ENCODE measurements at places on chromosomes 1 and 21.

DNA sequence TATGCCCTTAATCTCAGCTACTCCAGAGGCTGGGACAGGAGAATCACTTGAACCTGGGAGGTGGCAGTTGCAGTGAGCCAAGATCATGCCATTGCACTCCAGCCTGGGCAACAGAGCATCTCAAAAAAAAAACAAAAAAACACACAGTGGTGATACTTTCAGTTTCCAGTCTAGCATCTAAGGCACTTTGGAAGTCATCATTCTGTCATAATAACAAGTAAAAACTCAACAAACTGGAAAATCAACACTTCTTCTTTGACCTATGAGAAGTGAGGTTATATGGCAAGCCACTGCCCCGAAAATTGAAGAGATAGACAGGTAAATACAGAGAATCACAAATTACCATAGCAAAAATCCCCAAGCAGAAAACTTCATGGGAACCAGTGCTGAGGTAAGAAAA lies 51.9 kb downstream of the IL12RB2 start:
- no peak for DNase-seq

DNA sequence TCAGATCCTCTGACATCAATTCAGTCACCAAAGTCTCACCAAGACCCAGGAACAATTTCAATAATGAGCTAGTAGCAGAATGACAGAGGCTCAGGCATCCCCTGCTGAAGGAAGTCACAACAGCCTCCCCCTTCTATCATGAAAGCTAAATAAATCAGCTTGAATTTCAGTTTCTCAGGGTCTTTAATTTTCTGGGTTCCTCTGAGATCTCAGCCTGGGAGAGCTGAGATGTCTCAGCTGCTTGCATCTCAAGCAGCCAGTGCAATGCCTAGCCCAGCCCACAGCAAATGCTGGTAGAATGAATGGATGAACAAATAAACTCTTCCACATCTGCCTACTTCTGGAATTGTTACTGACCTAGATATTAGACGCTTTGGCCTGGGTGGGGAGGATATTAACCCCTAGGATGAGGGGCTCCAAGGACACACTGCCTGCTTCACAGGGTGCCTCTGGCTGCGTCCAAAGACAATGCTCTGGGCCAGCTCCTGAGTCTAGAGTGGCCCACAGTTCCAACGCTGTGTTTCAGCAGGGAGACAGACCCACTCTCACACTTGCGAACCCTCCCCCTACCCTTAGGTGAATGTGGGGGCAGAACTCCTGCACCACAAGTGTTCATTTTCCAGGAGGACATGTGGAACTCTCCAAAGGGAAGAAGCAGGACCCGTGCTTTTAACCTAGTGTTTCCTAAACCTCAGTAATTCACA lies 11.2 kb upstream of the LORICRIN start:
- DNase-seq: no peak

GRCh38 chr1:3988431-3988830 lies 88.4 kb upstream of the C1orf174 start:
- no peak for DNase-seq

- DNase-seq: no peak
Measured at GRCh38 chr1:3568815-3569435, 42.4 kb downstream of the MEGF6 start.

GRCh38 chr1:209368864-209369598 lies 214.5 kb upstream of the CAMK1G start:
- peak; percentile 99 for DNase-seq

DNA sequence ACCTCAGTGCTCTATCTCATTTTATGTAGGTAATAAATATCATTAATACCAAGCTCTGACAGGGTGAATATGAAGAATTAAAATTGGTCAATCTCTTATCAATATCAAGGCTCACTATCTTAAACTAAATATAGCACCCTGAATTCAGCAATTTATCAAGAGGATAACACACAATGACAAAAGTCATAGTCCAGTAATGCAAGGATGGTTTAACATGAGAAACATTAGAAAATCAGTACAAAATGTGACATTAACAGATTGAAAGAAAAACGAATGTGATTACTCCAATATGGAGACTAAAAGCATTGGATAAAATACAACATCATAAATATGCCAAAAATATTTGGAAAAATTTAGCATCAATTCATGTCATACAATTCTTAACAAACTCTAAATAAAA lies 53.9 kb downstream of the OBSCN start:
- no peak for DNase-seq

- DNase-seq: no peak
Measured at GRCh38 chr1:200491103-200491502, 81.3 kb upstream of the ZNF281 start.

DNA sequence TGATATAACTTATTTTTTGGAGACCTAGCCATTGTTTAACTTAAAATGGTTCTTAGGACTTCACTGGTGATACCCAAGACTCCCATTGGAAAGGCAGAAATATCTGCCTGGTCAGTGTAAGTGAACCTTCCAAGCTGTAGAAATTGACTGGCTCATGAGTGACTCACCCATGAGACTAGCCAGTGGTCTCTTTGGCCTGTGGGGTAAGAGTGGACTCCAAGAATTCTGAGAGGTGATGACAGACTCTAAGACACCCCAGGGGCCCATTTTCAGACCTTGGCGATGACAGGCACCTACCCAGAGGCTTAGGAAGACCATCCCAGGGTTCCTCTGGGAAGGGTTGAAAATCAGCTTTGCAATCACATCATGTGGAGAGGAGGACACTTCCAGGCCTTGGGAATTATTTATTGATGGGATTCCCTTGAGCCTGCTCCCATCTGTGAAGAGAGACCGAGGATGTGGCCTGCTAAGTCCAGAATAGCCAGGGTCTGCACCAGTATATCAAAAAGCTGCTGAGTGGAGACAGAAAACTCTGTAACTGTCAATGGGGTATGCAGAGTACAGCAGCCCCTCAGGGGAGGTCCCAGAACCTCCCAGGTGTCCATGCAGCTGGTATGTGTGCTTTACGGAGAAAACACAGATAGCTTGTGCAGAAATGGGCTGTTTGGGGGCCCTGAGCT lies 78.9 kb downstream of the KAZN start:
- DNase-seq: peak; percentile 22

- DNase-seq: no peak
Measured at GRCh38 chr1:231663211-231663792, 36.7 kb downstream of the DISC1 start.

GRCh38 chr1:116504308-116505156 lies 66.3 kb downstream of the CD58 start:
- peak; percentile 71 for DNase-seq

- DNase-seq: peak; percentile 55
Measured at GRCh38 chr1:227043755-227044154, 103.7 kb downstream of the COQ8A start.

DNA sequence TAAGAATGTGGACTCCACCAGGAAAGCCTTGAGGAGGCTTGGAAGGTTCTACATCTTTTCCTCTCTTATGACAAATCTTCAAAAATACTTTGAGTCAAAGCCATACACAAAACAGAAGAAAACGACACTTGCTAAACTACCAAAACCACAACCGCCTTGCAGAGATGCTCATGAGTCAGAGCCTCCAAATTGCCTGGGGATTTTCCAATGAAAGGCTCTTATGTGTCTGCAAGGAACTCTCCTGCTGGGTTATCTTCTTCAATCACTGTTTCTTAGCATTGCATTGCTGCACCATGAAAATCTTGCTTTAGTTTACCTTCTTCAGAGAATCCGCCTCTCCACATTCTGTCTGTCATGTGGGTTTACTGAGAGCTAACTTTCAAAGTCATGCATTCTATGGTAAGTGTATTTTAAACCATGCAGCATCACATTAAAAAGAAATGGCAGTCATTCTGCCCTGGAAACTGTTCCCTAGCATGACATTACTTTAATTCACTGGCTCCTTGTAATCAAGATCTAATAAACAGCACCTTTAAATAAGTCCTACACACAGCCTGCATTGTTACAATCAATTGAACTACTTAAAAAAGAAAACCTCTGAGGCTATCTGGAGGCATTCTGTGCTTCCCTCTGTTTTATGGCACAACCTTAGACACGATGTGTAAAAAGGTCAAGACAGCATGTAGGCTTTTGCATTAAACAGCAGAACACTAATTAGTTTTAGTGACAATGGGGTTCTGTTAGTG lies 210.0 kb upstream of the FOXD3 start:
- peak; percentile 77 for DNase-seq

DNA sequence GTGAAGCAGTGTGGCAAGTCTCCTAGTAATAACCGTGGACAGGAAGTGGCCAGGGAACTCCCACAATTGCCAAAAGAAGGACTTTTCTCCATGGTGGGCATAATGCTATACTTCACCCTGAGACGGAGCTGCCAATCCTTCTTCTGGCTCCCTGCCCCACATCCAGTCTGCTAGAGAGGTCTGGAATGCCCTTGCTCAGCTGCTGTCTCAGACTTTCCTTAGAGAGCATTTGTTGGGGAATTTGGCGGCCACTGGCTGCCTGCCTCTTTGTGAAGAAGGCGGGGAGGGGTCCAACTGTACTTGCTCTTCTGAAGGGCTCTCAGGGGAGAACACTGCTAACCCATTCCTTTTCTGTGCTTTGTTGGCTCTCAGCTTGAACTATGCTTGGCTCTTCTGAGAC lies 123.7 kb upstream of the EDN2 start:
- DNase-seq: peak; percentile 79

- peak; percentile 74 for DNase-seq
Measured at GRCh38 chr1:172928412-172928811, 122.3 kb downstream of the TNFSF18 start.

DNA sequence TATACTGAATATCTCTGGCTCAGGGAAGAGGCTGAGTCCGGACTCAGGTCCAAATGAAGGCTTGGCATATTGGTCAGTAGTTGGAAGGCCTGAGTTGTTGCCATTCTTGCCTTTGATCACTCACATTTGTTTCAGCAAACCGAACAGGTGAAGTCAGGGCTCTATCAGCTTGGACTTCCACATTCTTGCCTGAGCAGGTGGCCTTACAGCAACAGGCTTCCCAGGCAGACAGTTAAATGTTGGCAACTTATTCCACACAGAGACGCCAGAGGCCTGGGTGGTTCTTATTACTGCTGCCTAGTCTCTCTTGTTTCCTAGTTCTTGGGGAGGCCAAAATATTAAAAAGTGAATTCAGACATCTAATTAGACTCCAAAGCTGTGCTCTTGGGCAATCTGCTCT lies 36.6 kb downstream of the XCL2 start:
- DNase-seq: no peak

DNA sequence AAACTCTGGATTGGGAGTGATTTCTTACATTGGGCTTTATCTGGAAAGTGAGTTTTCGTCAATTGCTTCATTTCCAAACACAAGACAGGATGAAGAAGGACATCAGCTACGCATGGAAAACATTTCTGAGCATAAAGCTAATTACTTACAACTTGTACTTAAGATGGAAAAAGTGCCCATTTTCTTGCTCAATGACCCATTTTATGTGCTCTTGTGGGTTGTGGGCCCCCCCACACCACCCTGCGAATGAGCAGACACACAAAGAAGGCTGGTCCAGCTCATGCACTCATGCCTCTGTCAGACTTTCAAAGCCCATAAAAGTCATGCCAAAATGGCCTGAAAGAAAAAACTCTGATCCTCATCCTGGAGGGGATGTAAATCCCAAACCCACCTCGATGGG lies 663.0 kb downstream of the AJAP1 start:
- DNase-seq: no peak

DNA sequence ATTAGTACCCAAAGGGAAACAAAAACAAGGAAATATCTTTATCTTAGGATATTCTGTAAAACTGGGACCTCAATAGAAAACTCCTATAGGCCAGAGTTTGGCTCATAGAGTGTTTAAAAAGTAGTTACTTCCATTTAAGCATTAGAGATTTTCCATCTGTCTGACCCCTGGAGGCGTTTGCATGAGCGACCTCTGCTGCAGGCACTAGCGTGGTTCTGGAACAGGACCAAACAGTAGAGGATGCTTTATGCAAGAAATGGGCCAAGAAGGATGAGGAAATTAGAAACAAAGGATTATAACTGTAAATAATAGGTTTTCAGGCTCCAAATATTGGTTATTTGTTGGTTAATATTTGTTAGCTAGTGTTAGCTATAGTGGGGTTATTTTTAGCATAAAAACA lies 5.7 kb downstream of the ZBTB40 start:
- no peak for DNase-seq

DNA sequence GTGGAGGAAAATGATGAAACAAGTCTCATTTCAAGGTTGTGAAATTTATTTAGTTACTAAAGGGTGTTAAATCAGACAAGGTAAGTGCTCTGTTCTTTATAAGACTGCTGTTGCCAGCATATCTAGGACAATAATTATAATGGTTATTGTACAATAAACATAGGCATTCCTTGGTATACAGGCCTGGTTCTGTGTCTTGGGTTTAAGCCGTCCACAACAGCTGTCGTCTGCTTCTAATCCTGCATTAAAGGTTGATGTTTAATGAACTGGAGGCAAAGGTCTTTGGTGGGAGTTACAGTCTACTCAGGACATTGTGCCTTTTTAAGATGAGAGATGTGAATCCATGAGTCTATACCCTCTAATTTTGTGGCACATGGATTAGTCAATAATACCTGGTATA lies 23.4 kb upstream of the FMO4 start:
- DNase-seq: no peak

DNA sequence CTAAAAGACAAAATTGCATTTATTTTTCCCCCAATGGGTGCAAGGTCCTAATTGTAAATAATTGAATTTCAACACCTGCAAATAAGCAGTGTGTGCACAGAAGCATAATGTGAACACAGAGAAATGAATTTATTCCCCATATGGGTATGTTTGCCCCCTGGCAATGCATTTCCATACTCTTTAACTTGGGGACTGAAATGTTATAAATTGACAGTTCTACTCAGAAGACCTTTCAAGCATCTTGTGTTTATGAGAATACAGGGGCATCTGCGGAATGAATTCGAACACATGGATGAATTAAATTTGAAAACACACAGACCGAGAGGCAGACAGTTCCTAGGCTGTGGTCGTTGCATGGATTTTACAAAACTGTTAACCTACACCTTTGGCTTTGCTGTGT lies 3.5 kb downstream of the PBX1 start:
- no peak for DNase-seq

- DNase-seq: no peak
Measured at GRCh38 chr1:89332461-89332860, 31.4 kb upstream of the GBP6 start.

- no peak for DNase-seq
Measured at GRCh38 chr21:46190491-46191131, 6.4 kb upstream of the SPATC1L start.

- no peak for DNase-seq
Measured at GRCh38 chr1:155051342-155051776, 243 bp downstream of the ADAM15 start.

GRCh38 chr1:157652859-157653493 lies 47.6 kb downstream of the FCRL3 start:
- no peak for DNase-seq

DNA sequence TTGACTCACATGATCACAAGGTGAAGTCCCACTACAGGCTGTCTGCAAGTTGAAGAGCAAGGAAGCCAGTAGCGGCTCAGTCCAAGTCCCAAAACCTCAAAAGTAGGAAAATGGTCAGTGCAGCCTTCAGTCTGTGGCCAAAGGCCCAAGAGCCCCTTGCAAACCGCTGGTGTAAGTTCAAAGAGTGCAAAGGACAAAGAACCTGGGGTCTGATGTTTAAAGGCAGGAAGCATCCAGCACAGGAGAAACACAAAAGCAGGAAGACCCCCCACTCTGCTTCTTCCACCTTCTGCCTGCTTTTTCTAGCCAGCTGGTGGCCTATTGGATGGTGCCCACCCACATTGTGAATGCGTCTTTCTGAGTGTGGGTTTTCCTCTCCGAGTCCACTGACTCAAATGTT lies 2222.6 kb downstream of the MRPL39 start:
- DNase-seq: no peak

GRCh38 chr1:43565600-43566360 lies 35.1 kb downstream of the PTPRF start:
- peak; percentile 73 for DNase-seq

GRCh38 chr1:205210756-205211168 lies 740 bp downstream of the DSTYK start:
- no peak for DNase-seq
